ENCODE measurements at places on chromosomes 16 and 17. TPM values are rescaled to one million over a fixed set of nuclear protein-coding genes. Genes with fewer than 3 reads are reported as not detected.

- DNase-seq: no peak
These were observed 3.3 kb upstream of the SLFN12L start for GRCh38 chr17:35540589-35541404.

DNA sequence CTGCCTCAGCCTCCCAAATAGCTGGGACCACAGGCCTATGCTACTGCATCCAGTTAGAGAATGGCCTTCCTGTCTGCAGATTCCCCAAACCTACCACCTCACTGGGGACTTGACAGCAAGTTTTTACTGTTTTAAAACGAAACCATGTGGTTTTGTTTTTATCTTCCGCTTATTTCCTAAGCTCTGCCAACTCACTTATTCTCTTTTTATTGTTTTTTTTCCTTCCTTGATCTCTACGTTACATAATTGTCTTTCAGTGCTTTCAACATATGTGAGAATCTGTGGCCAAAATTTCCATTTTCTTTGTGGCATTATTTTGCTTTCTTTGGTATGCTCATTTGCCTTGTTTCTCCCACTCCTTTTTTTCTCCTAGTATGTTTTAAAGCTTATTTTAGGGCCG lies 14.6 kb upstream of the SLC38A7 start:
- DNase-seq: no peak

DNA sequence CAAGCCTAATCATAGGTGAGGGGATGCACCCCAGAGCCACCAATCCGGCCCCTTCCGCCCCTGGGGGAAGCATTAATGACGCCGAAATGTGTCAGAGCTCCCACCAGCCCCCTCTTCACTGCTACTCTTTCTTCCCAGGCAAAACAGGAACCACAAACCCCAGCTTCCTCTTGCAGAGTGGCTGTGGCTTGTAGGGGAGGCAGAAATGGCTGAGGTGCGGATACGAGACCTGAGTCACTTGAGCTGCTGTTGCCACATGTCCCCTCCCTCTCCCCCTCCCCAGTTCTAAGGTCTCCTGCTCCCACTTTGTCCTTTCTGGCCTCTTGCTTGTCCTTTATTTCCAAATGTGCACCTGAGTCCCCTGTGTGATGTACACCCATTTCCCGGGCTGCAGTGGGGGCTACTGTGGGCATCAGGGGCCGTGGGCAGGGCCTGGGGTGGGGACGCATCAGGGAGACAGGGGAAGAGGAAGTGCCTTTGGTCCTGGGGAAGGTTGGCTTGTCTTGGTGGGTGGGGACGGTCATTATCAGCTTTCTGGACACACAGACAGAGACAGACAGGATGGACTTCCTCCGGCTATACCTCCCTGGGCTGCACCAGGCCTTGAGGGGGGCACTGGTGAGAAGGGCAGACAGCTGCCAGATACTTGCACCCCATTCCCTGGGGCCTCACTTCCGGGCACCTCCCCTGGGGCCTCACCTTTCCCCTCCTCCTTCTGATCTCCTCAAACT lies at the start of gene APOBR:
TSS of gene APOBR (plus strand) at position 523 of the 731 bp plus-strand sequence. CDS start at position 562, 39 bp downstream.
- no peak for DNase-seq

DNA sequence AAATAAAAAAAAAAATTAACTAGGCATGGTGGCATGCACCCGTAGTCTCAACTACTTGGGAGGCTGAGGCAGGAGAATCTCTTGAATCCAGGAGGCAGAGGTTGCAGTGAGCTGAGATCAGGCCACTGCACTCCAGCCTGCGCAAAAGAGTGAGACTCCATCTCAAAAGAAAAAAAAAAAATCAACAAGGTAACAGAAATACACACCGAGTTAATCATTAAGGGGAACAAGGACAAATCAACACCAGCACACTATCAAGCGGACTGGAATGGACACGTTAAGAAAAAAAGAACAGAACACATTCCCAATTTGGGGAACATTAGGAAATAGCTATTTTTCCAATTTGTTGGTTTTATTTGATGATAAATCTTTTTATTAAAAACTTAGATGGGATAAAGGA lies 28.4 kb upstream of the GLG1 start:
- no peak for DNase-seq

GRCh38 chr17:7626956-7627249 lies 718 bp downstream of the SAT2 start:
- no peak for DNase-seq

DNA sequence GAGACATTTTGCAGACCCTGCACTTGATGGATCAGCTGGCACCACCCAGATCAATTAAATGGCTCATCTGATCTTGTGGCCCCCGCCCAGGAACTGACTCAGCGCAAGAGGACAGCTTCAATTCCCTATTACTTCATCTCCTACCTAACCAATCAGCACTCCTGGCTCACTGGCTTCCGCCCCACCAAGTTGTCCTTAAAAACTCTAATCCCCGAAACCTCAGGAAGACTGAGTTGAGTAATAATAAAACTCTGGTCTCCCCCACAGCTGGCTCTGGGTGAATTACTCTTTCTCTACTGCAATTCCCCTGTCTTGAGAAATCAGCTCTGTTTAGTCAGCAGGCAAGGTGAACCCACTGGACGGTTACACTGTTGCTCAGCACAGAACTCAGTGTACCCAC lies 23.6 kb downstream of the SPPL2C start:
- no peak for DNase-seq

MYH3 gene
- total RNA-seq: 1.2 TPM

GPR139 gene
- not detected for total RNA-seq

AANAT gene
- not detected for total RNA-seq

ABCC3 gene
- 113 TPM for total RNA-seq

TNS4 gene
- 985 TPM for total RNA-seq

DNA sequence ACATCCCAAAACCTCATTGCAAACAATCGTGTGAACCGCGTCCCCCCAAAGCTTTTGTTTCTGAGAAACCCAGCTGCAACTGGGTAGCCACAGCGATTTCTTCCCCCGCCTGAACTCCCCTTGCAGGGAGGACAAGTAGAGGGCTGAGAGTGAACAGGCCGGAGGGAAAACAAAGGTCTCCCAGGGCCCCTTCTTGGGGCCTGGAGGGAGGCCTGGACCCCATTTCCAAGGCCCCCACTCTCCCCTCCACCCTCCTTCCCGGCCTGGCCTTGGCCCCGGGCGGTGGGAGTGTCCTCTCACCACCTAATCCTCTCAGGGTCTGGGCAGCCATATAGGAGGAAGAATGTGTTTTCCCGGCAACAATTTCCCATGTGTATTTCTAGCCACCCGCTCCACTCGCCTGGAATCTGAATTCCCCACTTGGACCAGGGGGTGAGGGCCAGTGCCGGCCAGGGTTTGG lies 2.6 kb downstream of the GLIS2 start:
- no peak for DNase-seq

DNA sequence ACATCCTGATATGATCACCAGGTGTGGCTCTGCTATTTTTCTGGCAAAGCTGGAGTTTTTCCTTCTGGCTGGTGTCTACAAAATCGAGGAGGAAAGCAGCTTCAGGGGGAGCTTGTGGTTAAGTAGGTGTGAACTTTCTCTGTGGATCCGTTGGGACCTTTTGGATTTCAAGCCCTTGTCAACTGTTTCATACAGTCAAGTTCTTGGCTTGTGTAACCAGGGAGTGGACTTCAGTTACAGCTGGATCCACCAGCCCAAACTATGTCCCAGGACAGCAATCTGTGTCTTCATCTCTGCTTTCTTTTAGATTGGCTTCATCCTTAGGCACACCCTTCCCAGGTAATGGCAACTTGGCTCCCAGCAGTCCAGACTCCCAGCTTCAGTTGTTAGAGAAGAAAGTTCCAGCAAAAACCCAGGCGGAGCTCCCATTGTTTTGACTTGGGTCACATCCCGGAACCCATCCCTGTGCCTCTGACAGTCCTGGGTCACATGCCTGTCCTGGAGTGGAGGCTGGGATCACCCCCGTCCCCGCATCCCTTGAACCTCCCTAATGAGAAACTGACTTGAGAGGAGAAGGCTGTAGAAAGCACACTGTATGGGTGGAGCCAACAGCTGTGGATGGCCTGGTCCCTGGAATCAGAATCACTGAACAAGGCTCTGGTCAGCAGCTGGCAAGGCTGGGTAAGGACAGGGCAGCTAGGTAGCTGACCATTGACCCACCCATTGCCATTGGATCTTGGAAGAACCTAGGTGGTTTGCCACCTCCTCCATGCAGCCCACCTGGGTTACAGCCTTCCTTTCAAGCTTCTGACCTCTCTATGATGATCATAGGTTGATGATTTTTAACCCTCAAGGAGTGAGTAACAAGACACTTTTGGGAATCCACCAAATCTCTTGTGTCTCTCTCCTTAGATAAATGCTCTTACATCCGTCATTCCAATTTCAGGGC lies 18.1 kb downstream of the NKD1 start:
- DNase-seq: no peak

MPG gene
- total RNA-seq: 82.5 TPM

ATP2A3 gene
- total RNA-seq: 22.4 TPM

- DNase-seq: no peak
These were observed 98.5 kb upstream of the RPRML start for GRCh38 chr17:47077576-47077975.

DNA sequence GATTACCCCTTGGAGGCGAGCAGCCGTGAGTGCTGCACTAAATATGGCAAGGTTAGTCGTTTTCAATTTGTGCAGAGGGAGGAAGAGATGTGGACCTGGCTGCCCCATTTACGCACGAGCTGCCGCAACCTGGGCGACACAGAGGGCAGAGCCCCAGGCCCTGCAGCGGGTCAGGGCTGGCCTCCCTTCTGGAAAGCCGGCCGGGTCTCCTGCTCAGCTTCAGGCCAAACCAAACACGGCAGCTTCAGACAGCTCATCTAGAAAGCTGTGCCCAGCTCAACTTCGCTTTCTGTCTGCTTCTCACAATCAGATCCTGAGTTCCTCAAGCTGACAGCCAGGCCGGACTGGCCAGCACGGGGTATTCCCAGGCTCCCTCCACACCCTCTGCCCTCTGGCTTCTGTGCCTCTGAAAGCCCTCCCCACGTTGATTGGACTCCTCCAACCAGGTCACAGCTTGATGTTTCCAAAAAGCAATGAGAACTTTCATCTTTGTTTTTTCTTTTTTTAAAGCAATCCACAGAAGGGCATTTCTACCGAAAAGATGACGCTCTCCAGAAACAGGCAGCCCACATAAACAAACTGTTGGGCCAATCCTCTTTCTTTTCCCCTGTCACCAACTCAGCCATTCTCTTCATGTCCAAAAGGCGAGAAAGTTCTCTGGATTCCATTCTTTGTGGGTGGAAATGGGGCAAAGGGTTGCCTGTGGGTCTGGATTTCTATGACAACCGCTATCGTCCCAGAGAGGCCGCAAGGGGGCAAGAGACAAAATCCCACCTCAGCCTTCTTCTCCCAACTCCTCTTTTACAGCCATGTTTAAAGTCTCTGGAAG lies 189.0 kb downstream of the ZFHX3 start:
- no peak for DNase-seq

KRTAP4-16 gene
- total RNA-seq: not detected

GRCh38 chr17:56119936-56120335 lies 33.3 kb upstream of the ANKFN1 start:
- DNase-seq: no peak

DNA sequence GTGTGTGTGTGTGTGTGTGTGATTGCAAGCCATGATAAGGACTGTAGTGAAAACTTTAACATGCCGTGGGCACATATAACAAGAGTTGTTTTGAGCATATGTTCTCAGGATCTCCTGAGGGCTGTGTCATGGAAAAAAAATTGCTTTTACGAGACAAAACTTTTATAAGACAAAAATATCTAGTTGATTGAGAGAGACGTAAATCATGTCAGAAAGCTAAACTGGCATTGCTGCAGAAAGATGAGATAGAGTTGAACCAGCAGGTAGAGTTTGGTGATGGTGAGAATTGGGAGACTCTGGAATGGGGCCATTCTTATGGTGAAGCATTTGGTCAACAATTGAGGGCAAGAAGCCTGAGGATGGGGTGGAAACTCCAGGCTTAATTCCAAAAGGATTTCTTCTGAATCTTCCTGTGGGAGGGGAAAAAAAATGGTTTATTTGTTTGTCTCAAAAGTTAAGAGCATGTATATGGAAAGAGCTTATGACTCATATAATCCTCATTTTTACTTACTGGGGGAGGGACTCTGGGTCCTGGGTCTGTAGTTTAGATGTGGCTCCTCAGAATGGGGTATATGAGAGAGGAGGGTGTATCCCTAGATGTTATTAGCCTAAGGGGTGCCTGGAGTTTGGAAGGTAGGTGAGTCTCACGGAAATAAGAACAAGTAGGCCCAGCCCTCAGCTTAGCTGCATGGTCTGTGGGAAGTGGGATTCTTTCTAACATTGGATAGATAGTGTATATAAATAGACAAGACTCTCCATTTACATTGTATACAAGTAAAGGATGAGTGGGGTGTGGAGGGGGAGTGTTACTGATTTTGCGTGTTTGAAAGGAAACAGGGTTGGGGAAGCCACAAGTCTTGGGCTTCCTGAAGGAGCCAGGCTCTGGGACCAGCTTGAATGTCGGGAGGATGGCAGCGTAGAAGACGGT lies 7.1 kb downstream of the MINK1 start:
- no peak for DNase-seq

CA5A gene
- not detected for total RNA-seq

DNA sequence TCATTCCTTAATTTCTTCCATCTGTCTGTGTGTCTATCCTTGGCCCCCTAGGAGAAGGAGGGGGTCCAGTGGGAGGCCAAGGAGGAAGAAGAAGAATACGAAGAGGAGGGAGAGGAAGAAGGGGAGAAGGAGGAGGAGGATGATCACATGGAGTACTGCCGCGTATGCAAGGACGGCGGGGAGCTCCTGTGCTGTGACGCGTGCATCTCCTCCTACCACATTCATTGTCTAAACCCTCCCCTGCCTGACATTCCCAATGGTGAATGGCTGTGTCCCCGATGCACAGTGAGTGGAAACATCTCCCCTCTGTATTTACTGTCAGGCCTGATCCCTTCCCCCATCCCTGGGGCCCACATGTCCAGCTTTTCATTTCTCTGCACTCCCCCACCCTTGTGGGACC lies 6.3 kb downstream of the CHD3 start:
- no peak for DNase-seq

KRTAP3-2 gene
- total RNA-seq: 23.7 TPM
